ENCODE measurements at places on chromosomes 12 and 14.

DNA sequence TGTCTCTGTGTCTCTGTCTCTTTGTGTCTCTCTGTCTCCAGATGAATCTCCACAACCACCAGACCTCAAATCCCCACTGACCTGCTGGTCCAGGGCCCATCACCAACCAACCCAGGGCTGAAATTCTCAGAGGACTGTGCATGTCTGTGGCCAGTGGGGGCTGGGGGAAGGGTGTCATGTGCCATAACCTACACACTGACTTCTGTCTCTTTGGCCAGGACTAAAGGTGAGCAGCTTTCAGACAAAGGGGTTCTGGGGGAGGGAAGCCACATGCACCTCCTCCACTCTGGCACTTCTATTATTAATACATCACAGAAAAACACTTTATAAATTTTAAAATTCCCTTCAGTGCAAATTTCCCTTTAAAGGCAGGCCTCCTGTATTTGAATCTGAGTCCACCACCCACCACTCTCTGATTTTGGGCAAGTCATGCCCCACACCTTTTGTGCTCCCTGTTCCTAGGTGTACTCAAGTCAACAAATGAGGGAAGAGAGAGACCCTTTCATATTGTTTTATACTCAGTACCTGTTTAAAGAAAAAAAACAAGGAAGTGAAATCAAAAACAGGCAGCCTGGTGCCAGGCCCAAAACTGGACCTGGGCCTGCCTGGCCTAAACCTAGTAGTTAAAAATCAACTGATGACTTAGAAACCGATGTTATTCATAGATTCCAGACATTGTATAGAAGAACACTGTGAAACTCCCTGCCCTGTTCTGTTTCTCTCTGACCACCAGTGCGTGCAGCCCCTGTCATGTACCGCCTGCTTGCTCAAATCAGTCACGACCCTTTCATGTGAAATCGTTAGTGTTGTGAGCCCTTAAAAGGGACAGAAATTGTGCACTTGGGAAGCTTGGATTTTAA, 80.2 kb downstream of the TUNAR start:
- no peak for DNase-seq

DNA sequence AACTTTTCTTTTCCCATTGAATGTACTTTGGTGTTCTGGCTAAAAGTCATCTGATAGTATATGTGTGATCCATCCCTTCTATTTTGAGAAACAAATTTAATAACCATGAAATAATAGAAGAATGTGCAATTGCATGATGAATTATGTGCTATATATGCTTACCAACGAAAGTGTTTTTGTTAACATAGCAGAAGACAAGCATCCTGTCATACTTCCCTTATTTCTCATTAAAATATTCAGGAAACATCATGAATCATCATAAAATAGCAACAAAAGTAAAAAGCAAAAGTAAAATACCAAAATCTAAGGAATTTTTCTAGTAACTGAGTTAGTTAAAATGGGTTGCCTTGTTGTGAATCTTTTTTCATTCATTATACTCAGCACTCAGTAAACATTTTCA, 409.0 kb upstream of the PDE3A start:
- DNase-seq, result no peak

- no peak for DNase-seq
Observed at GRCh38 chr12:80317307-80317706, 126.7 kb upstream of the PTPRQ start.

GRCh38 chr12:30573145-30573544, 122.5 kb downstream of the IPO8 start:
- no peak for DNase-seq

DNA sequence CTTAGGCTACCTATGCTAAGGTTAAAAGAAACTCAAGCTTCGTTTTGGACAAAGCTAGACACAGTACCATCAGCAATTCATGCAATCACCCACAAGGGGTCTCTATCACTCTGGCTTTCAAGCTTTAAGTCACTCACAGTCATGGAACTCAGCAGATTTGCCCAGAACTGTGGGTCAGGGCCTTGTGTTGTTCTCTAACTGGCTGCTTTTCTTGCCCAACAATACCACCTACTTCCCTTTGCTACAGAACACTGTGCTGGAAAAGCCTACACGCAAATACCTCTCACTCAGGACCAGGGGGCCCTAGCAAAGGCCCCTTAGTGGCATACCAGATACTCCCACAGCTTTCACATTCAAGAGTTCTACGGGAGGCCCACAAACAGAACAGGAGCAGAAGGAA, 9.1 kb downstream of the NEMP1 start:
- peak; percentile 73 for DNase-seq

- DNase-seq, result no peak
Observed at GRCh38 chr14:68888025-68888850, 90.9 kb downstream of the ACTN1 start.

DNA sequence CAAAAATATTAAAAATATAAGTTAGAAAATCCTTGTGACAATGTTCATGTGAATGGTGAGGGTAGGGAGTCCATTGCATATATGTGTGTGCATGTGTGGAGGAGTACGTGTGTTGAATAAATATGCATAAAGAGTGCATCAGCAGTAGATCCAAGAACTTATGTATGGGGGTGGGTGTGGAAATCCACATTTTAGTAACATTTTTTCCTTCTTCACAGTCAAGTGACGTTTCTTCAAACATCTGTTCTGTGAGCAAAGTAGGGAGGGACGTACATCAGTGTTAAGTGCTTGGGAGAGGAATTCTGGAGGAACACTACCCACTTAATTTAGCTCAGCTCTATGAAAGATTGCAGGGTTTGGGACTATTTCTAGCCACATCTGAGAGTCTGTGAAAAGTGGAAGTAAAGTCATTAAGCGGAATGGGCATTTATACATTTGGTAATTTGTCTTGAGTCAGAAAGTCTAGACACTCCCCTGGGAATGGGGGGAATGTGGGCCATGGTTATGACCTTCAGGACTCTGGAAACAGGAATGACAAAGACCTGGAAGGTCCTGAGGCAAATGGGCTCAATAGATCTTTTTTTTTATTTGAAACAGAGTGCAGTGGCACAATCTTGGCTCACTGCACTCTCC, 156.4 kb upstream of the PLXNC1 start:
- DNase-seq, result no peak

GRCh38 chr12:108403952-108404351, 64.8 kb upstream of the CMKLR1 start:
- no peak for DNase-seq

- DNase-seq, result no peak
Observed at GRCh38 chr12:42442311-42442759, 116.4 kb downstream of the PPHLN1 start.

DNA sequence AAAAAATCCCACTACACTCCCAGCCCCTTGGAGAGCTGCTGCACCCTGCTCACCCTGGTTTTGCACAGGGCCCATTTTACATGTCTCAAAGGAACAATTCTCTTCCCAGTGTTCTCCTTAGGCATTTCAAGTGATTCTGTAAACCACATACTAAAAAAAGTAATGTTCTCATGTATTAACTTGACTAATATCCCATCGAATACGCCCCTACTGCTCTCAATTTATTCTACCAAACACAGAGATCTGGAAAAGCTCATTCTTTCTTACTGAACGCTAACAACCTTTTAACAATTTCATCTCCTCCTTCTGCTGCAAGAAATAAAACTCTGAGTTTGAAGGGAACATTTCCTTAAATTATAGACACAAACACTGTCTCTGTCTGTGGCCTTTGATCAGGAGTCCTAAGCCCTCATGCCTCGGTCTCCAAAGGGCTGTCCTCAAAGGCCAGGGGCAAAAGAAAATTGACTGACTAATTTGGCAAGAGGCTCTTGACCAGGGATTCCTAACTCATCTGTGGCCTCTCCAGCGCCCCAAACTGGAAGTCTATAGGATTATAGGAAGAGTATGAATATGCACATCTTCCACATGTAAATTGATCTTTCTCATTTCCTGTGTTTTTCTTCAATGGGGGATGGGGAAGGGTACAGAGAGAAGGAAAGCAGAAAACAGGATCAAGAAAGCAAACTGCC, 17.1 kb upstream of the TSPAN11 start:
- DNase-seq, result no peak

DNA sequence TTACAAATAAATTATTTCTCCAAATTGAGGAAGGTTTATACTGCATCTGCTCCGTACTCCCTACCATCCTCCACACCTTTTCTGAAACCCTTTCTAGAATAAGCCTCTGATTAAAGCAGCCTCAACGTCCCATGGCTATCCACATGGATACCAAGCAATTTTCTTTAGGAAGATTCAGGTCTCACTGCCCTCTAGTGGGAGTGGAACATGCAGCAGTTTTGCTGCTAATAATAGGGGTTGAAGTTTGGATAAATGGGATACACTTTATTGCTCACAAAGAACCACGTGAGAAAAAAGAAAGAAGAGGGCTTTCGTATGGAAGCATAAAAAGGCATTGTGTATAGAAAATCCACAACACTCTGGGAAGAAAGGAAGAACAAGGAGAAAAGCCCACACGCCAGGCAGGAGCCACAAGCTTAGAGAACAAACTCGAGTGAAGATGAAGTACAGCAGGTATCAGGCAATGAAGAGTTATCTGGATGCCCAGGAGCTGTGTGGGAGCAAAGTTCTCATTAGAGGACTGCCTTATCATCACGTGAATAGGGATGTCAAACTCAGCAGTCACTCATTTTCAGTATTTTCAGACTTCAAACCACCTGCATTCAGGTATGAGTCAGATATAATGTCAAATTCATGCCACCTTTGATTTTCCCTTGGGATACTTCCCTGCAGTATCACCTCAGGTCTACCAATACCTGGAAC, 45.8 kb downstream of the CCER1 start:
- DNase-seq, result no peak

DNA sequence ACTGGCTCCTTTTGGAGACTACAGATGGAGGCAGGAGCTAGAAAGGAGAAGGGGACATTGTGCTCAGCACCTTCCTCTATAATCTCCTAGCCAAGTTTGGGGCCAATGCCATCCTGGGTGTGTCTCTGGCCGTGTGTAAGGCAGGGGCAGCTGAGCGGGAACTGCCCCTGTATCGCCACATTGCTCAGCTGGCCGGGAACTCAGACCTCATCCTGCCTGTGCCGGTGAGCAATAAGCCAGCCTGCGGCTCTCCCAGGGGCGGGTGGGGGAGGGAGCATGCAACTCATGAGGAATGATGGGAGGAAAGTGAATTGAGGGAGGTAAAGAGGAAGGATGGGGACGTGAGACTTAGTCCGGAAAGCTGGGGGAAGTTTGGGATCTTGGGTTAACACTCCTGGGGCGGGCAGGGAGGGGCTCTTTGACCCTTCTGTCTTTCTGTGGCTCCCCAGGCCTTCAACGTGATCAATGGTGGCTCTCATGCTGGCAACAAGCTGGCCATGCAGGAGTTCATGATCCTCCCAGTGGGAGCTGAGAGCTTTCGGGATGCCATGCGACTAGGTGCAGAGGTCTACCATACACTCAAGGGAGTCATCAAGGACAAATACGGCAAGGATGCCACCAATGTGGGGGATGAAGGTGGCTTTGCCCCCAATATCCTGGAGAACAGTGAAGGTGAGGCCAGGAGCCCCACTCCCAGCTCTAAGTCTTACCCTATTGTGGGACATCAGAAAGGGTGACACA, 3.3 kb downstream of the ENO2 start:
- DNase-seq, result no peak

DNA sequence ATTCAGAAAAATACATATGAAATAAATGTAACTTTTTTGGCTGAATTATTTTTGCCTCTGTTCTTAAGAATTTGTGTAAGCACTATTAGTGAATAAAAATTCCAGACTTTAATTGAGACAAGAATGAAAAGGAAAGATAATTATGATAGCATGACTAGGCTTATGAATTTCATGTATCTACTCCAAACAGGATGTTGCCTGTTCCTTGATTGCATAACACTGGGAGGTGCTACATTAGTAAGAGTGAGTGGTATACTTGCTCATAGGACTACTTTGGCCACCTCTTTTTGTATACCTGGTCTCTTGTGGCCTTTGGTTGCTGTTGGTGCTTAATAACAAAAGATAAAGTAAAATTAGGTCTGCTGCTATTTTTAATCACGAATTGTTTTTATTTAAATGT, 112.8 kb downstream of the NAV3 start:
- no peak for DNase-seq

- no peak for DNase-seq
Observed at GRCh38 chr12:96427269-96427729, 27.1 kb upstream of the CDK17 start.

DNA sequence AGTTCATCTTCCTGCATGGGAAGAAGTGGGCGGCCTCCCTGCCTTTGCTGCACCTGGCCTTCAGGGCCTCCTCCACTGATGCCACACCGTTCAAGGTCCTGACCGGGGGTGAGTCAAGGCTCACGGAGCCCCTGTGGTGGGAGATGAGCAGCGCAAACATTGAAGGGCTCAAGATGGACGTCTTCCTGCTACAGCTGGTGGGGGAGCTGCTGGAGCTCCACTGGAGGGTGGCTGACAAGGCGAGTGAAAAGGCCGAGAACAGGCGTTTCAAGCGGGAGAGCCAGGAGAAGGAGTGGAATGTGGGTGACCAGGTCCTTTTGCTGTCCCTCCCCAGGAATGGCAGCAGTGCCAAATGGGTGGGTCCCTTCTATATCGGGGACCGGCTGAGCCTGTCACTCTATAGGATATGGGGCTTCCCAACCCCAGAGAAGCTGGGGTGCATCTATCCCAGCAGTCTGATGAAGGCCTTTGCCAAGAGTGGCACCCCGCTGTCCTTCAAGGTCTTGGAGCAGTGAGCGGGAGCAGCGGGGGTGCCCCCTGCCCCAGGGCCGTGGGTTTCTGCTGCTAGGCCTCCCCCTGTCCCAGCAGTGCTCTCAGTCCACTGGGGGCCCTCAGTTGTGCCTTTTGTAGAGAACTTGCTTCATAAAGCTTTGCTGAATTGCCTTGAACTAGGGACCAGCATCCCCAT, 12.4 kb downstream of the CBLN3 start:
- no peak for DNase-seq

- DNase-seq, result no peak
Observed at GRCh38 chr14:59131938-59132795, 56.3 kb upstream of the DAAM1 start.

DNA sequence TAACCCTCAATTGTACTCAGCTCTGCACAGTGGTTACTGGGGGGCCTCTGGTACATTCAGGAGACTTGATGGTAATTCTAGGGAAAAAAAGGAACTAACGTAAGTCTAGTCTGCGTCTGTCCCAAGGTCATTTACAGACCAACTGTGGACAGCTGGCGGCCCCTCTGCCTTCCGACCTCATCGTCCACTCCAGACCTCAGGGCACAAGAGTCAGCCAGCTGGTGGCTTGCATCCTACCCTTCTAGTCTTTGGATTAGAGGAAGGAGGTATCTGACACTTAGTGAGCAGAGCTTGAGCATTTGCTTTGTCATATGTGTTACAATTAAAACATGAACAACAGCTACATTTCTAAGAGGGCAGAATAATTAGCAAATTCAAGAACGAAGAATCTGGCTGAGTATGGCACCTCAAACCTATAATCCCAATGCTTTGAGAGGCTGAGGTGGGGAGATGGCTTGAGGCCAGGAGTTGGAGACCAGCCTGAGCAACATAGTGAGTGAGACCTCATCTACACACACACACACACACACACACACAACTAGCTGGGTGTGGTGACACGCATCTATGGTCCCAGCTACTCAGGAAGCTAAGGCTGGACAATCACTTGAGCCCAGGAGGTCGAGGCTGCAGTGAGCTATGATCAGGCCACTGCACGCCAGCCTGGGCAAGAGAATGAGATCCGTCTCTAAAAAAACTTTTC, 36.5 kb downstream of the SSH1 start:
- DNase-seq, result no peak

All from central memory CD4-positive, alpha-beta T cell (primary cell).